ENCODE measurements at places on chromosomes 3 and 15. TPM values are rescaled to one million over a fixed set of nuclear protein-coding genes. Genes with fewer than 3 reads are reported as not detected.

Gene PGBD4
- polyA plus RNA-seq, result 1.1 TPM

Gene EPB42
- polyA plus RNA-seq, result not detected

Gene BCHE
- 1.8 TPM for polyA plus RNA-seq

Gene SCN11A
- polyA plus RNA-seq, result 0.01 TPM

Gene HRH1
- 0.80 TPM for polyA plus RNA-seq

Gene HCLS1
- 12.6 TPM for polyA plus RNA-seq

Gene CMTM8
- polyA plus RNA-seq, result 8.3 TPM

Gene PRSS50
- polyA plus RNA-seq, result 0.88 TPM

Gene FOXB1
- not detected for polyA plus RNA-seq

Gene TTLL13
- 0.09 TPM for polyA plus RNA-seq

Gene CLDN16
- polyA plus RNA-seq, result not detected

Gene GADL1
- polyA plus RNA-seq, result not detected

Gene EHD4
- polyA plus RNA-seq, result 23.4 TPM

Gene SLC24A1
- 1.5 TPM for polyA plus RNA-seq

Gene RYK
- 18.0 TPM for polyA plus RNA-seq

Gene EFCAB12
- not detected for polyA plus RNA-seq

Gene A4GNT
- polyA plus RNA-seq, result not detected

Gene LIPC
- polyA plus RNA-seq, result 0.22 TPM

Gene PDZRN3
- 17.7 TPM for polyA plus RNA-seq

Gene PLSCR2
- polyA plus RNA-seq, result not detected

Gene CLSTN2
- 0.57 TPM for polyA plus RNA-seq

Gene CACNA1D
- 0.04 TPM for polyA plus RNA-seq

Gene CD200
- 1.3 TPM for polyA plus RNA-seq

Gene ANKRD34C
- polyA plus RNA-seq, result 0.15 TPM

Gene ECE2
- not detected for polyA plus RNA-seq

Gene DHX36
- polyA plus RNA-seq, result 23.3 TPM

Gene PLA2G4F
- 5.5 TPM for polyA plus RNA-seq

Gene CILP
- polyA plus RNA-seq, result 2.1 TPM

Data from heart right ventricle (tissue), 16 donors.